Skeletal muscle tissue (tissue), 5 donors: ENCODE measurements at places on chromosomes 7 and 10. TPM values are rescaled to one million over a fixed set of nuclear protein-coding genes. Genes with fewer than 3 reads are reported as not detected.

Gene CLDN12
- 15.7 TPM for total RNA-seq

Gene GRM8
- not detected for total RNA-seq

Gene NXPH1
- total RNA-seq = not detected

Gene TRIM8
- 44.4 TPM for total RNA-seq

Gene ADD3
- 113 TPM for total RNA-seq

Gene CCDC136
- total RNA-seq = 4.7 TPM

Gene CYP3A7
- 0.52 TPM for total RNA-seq

Gene ARHGEF35
- total RNA-seq = 1.6 TPM

Gene STEAP1B
- total RNA-seq = 4.7 TPM

Gene FAM3C
- total RNA-seq = 51.1 TPM

Gene CNTNAP2
- 14.1 TPM for total RNA-seq

Gene SPDYE11
- not detected for total RNA-seq

Gene STEAP1
- total RNA-seq = 5.7 TPM

Gene RNF148
- 0.52 TPM for total RNA-seq

Gene PNLIPRP1
- not detected for total RNA-seq

Gene TRIM56
- 6.3 TPM for total RNA-seq

Gene C1QL3
- not detected for total RNA-seq

Gene PRSS37
- not detected for total RNA-seq

Gene COL28A1
- total RNA-seq = 2.1 TPM

Gene ZCWPW1
- total RNA-seq = 3.1 TPM

Gene CAMK2B
- 4.7 TPM for total RNA-seq

Gene BTBD16
- not detected for total RNA-seq

Gene SPDYE6
- total RNA-seq = not detected

Gene LEP
- total RNA-seq = under 0.01 TPM

Gene SLC29A3
- 1.0 TPM for total RNA-seq

Gene CCL24
- not detected for total RNA-seq

Gene STRIP2
- 5.2 TPM for total RNA-seq

Gene COBL
- total RNA-seq = 53.2 TPM

Gene GPR158
- 0.52 TPM for total RNA-seq

Gene SDK1
- 3.7 TPM for total RNA-seq

Gene MACC1
- not detected for total RNA-seq

Gene MSS51
- 22.4 TPM for total RNA-seq

Gene HMX3
- not detected for total RNA-seq

Gene IL2RA
- not detected for total RNA-seq

Gene CCDC146
- total RNA-seq = 16.7 TPM

Gene HOXA6
- 3.1 TPM for total RNA-seq

Gene ADAMTS14
- 5.7 TPM for total RNA-seq

Gene PLPP4
- 0.52 TPM for total RNA-seq

Gene RTKN2
- 2.1 TPM for total RNA-seq

Gene TEX47
- not detected for total RNA-seq

Gene ENKUR
- 0.52 TPM for total RNA-seq

Gene PNLIP
- total RNA-seq = 1.0 TPM
